Mammary epithelial cell (primary cell): ENCODE measurements at places on chromosomes 1 and 21.

- DNase-seq = peak; percentile 99
Observed at GRCh38 chr21:33383056-33383888, 19.9 kb upstream of the IFNGR2 start.

GRCh38 chr1:157893686-157894085 lies 52.1 kb upstream of the CD5L start:
- peak; percentile 9 for DNase-seq

DNA sequence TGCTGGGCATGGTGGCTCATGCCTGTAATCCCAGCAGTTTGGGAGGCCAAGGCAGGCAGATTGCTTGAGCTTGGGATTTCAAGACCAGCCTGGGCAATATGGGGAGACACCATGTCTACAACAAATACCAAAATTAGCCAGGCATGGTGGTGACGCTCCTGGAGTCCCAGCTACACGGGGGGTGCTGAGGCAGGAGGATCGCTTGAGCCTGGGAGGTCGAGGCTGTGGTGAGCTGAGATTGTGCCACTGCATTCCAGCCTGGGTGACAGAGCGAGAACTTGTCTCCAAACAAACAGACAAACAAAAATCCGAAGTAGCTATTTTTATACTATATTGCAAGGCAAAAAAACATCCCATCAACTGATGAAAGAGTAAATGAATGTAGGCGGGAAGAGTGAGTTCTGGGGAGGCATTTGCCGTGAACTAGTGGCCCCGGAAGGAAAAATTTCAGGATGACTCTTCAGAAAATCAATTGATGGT lies 40.6 kb downstream of the NCMAP start:
- DNase-seq = no peak

GRCh38 chr1:173048621-173049321 lies 2.0 kb downstream of the TNFSF18 start:
- DNase-seq = peak; percentile 62

DNA sequence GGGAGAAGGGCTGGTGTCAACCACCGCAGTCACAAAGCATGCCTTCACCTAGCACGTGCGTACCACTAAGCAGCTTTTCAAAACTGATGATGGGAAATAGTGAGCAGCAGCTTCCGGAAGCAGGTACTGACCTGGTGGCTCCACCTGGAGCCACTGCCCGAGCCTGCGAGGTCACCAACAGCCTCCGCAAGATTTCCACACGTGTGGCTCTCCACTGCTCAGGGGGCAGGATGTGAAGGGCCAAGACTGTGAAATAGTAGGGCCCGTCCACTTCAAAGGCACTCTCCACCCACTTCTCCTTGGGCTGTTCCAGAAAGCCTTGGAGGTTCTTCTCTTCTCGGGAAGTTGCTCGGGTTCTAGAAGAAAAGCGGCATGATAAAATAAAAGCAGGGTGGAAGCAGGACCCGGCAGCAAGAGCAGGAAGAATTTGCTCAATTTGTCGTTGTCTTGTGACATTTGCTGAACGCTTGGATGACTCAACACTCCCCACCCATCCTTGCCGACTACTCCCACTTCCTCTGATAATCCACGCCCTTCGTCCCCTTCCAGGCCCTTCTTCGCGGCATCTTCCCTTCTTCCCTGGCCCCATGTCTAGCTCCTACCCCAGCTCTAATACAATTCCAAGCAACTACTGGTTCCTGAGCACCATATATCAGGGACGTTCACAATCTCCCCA lies 124.9 kb upstream of the IFFO2 start:
- no peak for DNase-seq

- no peak for DNase-seq
Observed at GRCh38 chr1:155236451-155236850, 18.8 kb downstream of the ENTREP3 start.

DNA sequence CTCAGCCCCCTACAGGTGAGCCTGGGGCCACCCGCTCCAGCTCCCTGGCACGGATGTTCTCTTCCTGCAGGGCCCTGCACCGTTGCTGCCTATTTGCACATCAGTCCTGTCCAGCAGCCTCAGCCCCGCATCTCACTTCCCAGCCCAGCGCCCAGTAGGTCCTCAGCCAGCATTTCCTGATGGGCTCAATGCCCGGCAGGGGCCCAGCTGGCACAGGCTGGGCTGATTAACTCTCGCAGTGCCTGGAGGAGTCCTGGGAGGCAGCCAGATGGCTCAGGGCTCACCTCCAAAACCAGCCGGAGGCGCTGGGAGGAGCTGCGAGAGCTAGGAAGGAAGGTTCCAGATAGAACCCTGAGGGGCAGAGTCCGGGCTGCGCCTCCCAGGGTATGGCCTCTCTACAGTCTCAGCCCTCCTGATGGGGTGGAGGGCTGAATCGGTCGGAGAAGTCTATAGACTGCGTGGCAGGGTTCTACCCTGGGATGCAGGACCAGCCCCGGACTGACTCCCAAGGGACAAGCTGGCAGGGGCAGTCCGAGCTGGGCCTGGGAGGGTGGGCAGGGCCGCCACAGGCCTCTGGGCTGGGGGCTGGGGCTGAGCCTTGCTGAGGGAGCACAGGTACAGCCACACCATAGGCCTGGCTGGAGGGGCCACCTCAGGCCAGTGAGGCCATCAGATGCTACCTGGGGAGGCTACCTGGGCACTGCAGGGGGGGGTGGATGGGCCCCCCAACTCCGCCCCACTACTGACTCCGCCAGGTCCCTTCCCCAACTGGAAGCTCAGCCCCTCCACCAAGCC lies 19.2 kb upstream of the CLSTN1 start:
- DNase-seq = no peak

- DNase-seq = no peak
Observed at GRCh38 chr1:151132335-151133017, 14.0 kb downstream of the SEMA6C start.

- no peak for DNase-seq
Observed at GRCh38 chr1:156709031-156709430, 3.6 kb upstream of the CRABP2 start.

- DNase-seq = no peak
Observed at GRCh38 chr1:87588495-87588894, 259.8 kb downstream of the LMO4 start.

GRCh38 chr1:240808381-240808780 lies 196.4 kb upstream of the GREM2 start:
- no peak for DNase-seq

GRCh38 chr1:61979729-61980128 lies 214.9 kb upstream of the L1TD1 start:
- DNase-seq = no peak

GRCh38 chr1:214637722-214638458 lies 34.9 kb downstream of the CENPF start:
- peak; percentile 46 for DNase-seq

GRCh38 chr1:158506369-158506987 lies 34.5 kb downstream of the OR10R2 start:
- peak; percentile 32 for DNase-seq

- DNase-seq = no peak
Observed at GRCh38 chr1:110102081-110102480, 10.2 kb upstream of the UBL4B start.

GRCh38 chr1:40842691-40843090 lies 19.5 kb downstream of the CITED4 start:
- DNase-seq = no peak
